ENCODE measurements at places on chromosomes 7 and 10.

DNA sequence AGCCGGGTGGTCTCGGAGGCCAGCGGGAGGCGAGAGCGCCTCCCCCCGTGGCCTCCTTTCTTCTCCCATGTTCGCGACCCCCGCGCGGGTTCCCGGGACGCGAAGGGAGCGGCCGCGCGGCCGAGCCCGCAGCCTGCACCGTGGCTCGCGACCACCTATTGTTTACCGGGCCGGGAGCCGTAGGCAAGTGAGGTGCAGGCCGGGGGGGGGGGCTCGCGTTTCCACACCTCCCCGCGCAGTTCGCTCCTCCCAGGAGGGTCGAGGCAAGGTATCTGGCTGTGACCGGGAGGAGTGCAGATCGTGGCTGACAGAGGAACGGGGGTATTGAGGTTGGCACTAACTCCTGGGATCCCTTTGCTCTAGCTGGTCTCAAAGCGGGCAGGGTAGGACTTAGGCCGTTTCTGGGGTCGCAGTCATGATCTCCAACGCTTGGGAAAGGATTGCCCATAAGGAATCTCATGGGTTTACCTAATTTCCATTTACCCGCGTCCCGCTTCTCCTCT lies 734 bp downstream of the PTPN12 start:
- peak; percentile 7 for DNase-seq

GRCh38 chr7:50304129-50304910 lies at the start of gene IKZF1:
Gene IKZF1 (plus strand): TSS chr7:50304716. CDS start chr7:50319062, 14,346 bp downstream.
- no peak for DNase-seq

- DNase-seq = no peak
These were observed 11.4 kb upstream of the PTN start for GRCh38 chr7:137354961-137355360.

GRCh38 chr10:124240839-124241291 lies 147.5 kb upstream of the CHST15 start:
- no peak for DNase-seq

DNA sequence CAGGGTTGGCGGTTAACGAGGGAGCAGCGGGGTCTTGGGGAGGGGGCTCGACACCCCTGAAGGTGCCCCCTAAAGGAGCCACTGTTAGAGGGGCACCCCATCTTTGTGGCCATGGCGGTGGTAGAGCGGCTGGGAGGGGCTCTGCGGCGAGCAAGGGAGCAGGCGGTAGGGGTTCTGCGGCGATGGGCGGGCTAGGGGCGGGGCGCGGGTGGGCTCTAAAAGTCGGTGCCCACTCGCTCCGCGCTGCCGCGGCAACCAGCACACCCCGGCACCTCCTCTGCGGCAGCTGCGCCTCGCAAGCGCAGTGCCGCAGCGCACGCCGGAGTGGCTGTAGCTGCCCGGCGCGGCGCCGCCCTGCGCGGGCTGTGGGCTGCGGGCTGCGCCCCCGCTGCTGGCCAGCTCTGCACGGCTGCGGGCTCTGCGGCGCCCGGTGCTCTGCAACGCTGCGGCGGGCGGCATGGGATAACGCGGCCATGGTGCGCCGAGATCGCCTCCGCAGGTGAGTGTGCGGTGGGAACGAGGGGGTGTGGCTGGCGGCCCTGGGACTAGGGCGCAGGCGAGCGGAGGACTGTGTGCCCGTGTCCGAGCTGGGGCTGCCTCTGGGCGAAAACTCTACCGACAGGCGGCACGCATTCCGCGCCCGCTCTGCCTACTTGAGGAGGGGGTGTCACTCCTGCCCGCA lies at the start of gene MEST:
MEST (plus strand) TSS at position 245 of the 682 bp plus-strand sequence; CDS start at position 474, 229 bp downstream.
- no peak for DNase-seq

- no peak for DNase-seq
These were observed 594.1 kb downstream of the GRM8 start for GRCh38 chr7:126658684-126659083.

DNA sequence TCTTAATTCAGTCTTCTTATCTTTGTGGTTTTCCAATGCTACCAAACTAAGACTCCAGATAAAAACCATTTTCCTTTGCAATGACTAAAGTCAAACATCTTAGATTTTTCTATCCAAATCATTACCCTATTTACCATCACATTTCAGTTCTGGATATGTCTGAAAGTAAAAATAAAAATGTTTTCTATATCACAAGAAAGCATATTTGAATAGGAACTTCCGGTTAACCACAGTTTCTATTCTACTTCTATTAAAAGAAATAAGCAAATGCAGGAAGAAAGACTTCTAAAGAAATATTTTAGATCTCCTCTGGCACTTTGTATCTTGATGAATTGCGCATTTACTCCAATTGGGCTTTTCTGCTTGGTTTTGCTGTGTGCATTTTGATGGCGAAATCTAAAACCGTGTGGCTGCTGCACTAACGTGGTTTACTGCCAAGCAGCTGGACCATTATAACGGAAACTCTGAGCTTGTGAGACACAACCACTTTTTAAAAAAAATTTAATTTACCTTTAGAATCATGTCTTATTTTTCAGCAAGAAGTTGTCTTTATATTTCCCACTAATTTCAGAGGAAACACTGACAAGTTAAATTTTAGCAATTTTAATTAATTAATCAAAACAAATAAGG lies 146.1 kb downstream of the VPS50 start:
- no peak for DNase-seq

DNA sequence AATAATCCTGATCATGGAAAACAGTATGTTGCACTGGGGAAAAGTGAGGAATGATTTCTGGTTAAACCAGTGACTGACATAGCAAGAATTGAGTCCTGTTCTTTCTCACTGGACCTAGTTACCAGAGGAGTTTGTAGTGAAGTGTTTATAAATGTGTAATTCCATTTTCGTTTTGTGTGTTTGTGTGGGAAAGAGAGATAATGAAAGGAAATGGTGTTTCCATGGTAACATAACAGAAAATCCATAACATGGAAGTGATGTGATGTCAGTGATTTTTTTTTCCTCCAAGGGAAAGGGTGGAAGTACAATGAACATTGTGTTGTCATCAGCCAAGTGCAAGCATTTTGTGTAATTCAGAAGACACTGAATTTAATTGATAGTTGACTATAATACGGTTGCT lies 283.9 kb downstream of the PLXDC2 start:
- no peak for DNase-seq

GRCh38 chr7:26580064-26580591 lies 284.3 kb downstream of the SKAP2 start:
- DNase-seq = no peak

GRCh38 chr10:25530306-25530705 lies 355.5 kb downstream of the GPR158 start:
- DNase-seq = no peak

DNA sequence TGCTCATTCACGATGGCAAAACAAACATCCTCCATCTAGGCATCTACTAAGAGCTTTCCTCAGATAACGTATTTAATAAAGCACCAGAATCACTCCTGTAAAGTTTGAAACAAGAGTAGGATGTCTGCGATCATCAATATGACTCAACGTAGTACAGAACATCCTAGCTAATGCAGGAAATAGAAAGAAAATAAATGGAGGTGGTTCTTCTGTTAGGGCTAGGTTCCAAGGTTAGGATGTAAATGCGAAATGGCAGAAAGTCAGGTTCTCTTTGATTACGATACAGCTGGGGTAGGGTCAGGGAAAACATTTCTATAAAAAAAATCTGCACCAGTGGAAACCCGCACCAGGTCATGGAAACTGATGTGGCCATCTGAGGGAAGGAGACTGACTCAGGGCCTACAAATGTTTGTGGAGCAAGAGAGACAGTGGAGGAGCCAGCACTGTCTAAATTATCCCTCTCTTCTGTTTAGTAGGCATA lies 29.1 kb downstream of the CCDC6 start:
- no peak for DNase-seq

DNA sequence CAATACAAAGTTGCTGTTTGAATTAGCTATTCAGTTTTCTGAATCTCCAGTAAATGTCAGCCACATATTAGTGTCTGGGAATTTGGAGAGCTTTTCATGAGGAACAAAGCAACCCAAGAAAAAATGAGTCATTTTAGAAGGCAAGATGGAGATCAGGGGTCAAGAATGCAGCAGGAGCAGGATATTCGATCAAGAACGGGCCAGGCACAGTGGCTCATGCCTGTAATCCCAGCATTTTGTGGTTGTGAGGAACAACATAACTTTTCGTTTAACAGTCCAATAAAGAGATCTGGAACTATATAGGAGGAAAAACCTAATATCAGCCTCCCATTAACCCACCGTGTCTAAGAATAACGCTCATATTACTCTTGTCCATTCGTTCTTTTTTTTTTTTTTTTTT lies 600.5 kb downstream of the MAGI2 start:
- DNase-seq = no peak

DNA sequence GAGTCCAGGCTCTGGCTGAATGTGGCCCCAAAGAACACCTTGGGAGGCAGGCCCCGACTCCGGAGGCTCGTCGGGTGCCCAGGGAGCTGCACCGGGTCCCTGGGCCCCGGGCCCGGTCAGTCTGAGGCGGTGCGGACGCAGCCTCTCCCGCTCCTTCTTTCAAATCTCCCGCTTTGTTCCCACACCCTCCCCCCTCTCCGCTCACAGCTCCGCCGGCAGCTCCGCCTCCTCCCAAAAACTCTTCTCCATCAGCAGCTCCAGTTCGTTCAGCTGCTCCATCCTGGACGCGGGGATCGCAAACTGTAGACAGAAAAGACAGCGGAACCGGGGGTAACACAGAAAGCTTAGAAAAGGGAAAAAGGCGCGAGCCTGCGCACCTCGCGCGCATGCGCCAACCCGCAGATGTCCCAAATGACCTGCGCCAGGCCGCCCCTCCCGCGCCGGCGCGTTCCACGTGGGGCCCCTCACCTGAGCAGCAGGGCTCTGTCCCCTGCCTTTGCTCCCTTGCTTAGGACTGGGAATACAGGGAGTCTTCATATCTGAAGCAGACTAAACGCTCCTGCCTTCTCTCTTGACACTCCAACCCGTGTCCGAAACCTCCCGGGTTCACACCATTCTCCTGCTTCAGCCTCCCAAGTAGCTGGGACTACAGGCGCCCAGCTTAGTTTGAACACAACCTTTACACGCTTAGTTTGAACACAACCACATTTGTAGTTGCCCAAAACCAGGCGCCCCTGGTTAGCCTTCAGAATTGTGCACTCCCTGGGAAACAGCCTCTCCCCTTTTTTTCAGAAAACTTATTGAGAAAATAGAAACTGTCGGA lies at the start of gene DNA2:
DNA2 (minus strand) TSS at position 388 of the 823 bp plus-strand sequence; CDS start at position 279, 109 bp downstream.
- peak; percentile 24 for DNase-seq

GRCh38 chr10:80539421-80540031 lies 1.8 kb downstream of the SH2D4B start:
- DNase-seq = no peak

DNA sequence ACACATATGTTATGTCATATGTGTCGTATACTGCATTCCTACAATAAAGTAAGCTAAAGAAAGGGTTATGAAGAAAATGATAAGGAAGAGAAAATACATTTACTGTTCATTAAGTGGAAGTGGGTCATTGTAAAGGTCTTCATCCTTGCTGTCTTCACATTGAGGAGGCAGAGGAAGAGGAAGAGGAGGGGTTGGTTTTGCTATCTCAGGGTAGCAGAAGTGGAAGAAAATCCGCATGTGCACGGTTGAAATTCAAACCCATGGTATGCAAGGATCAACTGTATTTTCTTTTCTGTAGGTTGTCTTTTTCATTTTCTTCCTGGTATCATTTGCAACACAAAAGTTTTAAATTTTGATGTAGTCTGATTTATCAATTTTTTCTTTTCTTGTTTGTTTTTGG lies 6.3 kb downstream of the PLEKHA8 start:
- no peak for DNase-seq

GRCh38 chr7:1669954-1670893 lies at the start of gene ELFN1:
Gene ELFN1 (plus strand): TSS chr7:1670277. CDS start chr7:1744597, 74,320 bp downstream.
- DNase-seq = no peak

GRCh38 chr7:1650363-1651030 lies 19.6 kb upstream of the ELFN1 start:
- DNase-seq = no peak

GRCh38 chr7:66639773-66640172 lies 11.1 kb downstream of the KCTD7 start:
- no peak for DNase-seq

DNA sequence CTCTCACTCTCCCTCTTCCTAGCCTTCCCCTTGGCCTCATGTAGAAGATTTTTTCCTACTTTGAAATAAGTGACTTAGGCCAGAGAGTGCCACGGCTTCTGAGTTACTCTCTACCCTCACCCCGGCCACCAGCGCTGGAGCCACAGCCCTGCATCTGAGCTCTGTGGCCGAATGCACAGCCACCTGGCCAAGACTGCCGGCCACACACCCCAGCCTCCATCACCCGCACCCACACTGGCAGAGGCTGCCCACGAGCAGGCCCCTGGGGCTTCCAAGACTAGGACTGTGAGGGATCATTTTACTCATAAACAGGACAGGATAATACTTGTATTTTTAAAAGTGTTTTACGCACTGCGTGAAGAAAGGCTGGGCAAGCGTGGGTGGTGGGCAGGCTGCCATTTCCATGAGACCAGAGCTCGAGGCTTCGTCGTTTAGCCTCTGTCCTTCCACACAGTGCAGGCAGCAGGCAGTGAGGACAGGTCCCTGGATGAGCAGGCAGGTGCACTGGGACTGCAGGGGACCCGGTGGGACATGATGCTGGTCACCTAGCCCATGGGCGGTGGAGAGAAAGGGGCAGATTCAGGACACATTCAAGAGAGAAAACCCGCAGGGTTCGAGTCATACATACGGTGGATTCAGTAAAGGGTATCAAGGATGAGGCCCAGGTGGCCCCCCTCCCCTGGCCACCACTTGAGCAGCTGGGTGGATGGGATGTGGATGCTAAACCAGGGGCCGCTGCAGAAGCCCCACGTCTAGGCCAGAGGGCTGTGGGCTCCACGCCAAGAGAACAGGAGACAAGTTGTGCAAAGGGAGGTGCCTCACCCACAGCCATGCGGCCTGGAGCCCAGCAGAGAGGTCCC lies 35.5 kb upstream of the RNF32 start:
- DNase-seq = no peak

DNA sequence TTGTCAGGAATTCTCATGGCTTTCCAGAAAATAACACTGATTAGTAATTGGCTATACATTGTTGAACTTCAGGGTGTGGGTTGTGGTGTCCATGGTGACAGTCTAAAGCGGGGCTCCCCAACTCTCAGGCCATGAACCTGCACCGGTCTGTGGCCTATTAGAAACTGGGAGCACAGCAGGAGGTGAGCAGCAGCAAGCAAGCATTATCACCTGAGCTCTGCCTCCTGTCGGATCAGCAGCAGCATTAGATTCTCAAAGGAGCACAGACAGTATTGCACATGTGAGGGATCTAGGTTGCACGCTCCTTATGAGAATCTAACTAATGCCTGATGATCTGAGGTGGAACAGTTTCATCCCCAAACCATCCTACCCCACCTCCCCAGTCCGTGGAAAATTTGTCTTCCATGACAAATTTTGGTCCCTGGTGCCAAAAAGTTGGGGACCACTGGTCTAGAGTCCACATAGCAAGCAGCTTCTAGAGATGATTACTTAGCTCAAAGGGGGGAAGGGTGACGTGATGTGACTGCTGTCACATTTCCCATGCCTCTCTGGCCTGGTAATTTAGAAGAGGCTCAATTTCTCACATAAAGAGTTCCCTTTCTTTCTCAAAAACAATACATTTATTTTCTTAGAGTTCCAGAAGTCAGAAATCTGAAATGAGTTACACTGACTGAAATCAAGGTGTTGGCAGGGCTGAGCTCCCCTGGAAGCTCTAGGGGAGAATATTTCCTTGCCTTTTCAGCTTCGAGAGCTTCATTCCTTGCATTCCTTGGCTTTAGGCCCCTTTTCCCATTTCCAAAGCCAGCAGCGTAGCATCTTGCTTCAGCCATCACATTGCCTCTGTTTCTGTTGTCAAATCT lies 17.6 kb upstream of the FAM221A start:
- no peak for DNase-seq

- DNase-seq = no peak
These were observed 15.3 kb downstream of the GHRHR start for GRCh38 chr7:30979027-30979426.
